ENCODE measurements at places on chromosomes 11 and 22. TPM values are rescaled to one million over a fixed set of nuclear protein-coding genes. Genes with fewer than 3 reads are reported as not detected.
A peak's percentile ranks its signal among the peaks of the same experiment; 100 is the strongest.

CHADL gene
- total RNA-seq, result 25.4 TPM

- no peak for DNase-seq
Measured at GRCh38 chr11:66287211-66287888, 1.6 kb downstream of the YIF1A start.

DNA sequence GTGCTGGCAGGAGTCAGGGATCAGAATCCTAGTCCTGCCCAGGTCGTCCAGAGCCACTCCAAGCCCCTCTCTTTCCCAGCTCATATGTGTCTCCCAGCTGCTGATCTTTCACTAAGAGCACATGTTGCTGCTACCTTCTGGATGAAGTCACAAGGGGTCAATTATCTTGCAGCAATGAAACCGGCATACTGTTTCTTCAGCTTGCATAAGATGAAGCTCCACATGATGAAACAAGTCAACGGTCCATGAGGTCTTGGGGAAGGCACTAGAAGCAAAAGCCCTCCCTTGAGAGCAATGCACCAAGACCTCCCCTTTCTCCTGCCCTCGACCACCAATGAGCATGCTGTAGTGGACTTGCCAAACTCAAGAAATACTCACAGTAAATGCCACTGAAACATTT lies 148.9 kb downstream of the TENM4 start:
- no peak for DNase-seq

NCAM1 gene
- 244 TPM for total RNA-seq

DNA sequence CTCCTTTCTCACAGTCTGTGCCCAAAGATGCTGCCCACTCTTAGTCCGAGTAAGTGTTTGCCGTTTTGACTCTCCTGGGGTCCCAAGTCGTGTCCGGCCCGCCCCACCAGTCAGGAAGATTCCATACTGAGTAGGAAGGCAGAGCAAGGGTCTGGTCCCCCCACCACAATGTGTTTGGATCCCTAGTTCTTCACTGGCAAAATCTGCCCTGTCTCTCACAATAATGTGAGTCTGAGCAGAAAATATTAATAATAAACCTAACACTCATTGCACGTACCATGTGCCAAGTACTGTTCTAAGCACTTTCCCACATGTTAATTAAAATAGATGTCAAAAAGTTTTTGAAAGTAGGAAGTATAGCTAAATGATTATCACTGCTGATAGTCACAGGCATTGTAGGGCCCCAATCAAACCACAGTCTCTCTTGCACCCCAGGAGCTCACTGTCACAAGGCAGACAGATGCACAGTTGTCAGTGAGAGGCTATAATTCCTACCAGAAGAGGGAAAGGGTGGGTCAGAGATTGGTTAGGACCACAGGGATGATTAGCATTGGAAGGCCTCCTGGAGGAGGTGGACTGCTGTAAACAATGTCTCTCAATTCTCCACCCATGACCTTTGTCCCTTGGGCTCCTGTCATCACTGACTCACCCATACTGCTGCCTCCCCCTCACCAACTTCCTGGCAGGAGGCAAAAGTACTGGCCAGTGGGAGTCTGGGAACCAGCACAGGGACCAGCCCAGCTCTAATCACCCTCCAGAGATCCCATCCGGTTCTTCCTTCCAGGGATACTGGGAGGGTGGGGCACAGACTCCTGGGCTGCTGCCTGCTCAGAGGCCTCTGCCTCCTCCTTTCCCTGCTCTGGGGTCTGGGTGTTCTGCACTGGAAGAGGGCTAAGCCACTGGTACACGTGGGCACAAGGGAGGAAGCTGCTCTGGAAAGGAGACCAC lies 1.0 kb upstream of the POLD4 start:
- DNase-seq, result peak; percentile 56

DNA sequence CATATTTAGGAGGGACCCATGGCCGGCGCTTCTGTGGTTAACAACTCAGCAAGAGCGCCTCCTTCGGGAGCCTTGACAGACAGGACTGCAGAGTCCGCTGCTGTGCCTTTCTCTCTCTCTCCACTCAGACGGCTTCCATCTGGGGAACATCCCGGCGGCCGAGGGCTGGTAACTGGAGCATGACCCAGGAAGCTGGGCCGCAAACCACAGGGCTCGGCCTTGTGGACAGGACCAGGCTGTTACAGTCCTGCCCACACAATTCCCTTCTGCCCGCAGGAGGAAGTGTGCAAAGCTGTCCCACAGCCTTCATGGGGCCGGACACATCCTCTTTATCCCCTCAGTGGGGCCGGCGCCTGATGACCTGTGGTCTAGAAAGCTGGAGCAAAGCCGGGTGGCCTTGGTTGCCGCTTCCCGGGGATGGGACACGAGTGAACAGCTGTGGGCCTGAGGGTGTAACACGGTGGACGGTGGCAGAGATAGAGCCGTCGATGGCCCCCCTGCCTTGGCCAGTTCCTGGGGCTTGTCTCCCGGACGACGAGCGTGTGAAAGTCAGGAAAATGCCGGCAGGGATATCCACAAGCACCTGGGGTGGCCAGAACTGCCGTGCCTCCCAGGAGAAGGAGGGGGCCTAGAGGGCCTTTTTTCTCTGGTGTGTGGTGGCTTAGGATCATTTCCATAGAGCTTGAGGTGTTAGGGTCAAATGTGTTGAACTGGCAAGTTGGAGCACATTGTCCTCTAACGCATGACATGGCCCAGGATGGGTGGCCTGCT lies 50.1 kb downstream of the FBLN1 start:
- DNase-seq, result peak; percentile 84

CHRDL2 gene
- 3.9 TPM for total RNA-seq

- DNase-seq, result no peak
Measured at GRCh38 chr22:31133911-31134310, 6.4 kb downstream of the PLA2G3 start.

GRCh38 chr11:117972044-117972443 lies 14.2 kb upstream of the IL10RA start:
- DNase-seq, result no peak

Measured in left ventricle myocardium superior (tissue), 1 donor.